ENCODE measurements at places on chromosomes 3 and 15.
A peak's percentile ranks its signal among the peaks of the same experiment; 100 is the strongest.

DNA sequence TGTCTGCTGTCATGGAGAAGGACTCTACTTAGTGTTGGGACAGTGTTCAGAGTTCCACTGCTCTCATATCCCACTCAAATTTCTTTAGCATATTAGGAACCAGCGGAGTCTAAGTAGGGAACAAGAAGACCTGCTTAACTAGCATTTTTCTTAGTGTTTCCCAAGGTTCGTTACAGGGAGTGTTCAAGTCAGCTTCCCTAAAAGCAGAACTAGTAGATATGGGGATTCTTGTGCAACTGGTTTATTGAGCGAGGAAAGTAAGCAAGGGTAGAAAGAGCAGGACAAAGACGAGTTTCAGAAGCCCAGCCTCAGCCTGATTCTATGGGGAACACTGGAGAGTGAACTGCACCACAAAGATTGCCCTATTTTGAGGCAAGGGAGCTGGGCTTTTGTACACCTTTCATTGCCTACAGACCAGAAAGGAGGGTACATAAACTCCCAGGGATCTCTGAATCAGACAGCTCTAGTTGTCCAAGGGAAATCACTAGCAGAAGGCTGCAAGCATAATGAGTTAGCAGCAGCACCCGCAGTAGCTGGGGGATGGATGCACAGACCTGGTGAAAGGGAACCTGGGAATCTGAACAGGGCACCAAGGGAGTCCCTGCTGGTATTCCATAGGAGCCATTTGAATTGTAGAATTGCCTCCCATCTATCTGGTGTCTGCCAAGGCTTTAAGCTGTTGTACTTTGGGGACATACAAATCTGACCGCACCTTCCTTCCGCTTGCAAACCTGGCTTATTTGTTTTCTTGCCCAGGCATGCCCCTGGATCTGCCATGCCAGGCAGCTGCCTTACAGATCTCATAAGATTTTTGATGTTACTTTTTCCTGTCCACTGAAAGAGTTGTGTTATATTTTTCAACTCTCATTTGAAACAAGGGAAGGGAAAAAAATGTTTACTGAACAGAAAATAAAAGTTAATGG, 15.1 kb downstream of the CMTM7 start:
- no peak for DNase-seq

DNA sequence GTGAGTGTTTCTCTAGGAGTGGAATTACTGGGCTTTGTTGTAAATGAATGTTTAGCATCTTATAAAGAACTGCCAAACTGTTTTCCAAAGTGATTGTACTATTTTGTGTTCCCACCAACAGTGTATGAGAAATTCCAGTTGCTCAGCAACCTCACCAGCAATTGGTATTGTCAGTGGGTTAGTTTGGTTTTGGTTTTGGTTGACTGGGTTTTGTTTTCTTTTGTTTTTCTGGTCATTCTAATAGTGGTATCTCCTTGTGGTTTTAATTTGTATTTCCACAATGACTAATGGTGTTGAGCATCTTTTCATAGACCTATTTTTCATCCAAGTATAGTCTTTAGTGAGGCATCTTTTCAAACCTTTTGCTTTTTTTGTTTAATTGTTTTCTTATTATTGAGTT, 27.1 kb downstream of the FILIP1L start:
- no peak for DNase-seq

- no peak for DNase-seq
These were observed 59.7 kb upstream of the MAGI1 start for GRCh38 chr3:66098436-66098835.

DNA sequence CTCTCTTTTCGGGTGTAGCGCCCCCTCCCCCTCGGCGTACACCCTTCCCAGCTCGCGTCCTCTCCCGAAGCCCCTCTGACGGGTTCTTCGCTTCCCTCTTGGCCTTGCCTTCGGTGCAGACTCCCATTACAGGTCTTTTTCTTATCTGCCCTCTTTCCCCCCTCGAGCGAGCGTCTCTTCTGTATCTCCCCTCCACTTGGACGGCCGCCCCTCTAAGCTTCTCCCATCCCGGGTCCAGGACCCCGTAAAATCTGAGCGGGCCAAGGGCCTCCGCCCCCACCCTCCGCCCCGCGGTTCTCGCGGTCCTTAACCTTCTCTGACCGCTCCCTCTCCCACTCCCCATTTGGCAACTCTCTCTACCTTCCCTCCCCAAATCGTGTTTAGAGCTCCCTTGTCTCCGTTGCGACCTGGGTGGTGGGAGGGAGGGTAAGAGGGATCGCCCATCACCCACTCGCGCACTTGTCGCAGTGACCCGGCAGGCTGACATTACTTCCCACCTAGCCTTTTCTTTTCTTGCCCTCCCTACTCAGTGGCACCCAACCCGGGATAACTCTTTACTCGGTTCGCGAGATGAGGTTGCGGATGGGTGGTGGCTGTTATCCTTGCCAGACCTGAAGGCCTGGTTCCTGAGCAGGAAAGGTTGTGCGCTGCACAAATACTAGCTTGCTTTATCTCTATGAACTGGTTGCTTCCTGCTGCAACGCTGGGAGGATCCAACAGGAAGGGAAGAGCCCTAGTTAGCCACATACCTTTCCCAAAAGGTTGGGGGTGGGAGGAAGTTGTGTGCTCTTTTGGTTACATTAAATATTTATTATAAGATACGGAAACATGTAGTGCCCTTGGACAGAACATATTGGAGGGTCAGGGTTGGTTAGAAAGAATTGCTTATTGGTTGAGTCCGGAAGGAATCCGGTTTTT, 922 bp downstream of the RAB11A start:
- no peak for DNase-seq

DNA sequence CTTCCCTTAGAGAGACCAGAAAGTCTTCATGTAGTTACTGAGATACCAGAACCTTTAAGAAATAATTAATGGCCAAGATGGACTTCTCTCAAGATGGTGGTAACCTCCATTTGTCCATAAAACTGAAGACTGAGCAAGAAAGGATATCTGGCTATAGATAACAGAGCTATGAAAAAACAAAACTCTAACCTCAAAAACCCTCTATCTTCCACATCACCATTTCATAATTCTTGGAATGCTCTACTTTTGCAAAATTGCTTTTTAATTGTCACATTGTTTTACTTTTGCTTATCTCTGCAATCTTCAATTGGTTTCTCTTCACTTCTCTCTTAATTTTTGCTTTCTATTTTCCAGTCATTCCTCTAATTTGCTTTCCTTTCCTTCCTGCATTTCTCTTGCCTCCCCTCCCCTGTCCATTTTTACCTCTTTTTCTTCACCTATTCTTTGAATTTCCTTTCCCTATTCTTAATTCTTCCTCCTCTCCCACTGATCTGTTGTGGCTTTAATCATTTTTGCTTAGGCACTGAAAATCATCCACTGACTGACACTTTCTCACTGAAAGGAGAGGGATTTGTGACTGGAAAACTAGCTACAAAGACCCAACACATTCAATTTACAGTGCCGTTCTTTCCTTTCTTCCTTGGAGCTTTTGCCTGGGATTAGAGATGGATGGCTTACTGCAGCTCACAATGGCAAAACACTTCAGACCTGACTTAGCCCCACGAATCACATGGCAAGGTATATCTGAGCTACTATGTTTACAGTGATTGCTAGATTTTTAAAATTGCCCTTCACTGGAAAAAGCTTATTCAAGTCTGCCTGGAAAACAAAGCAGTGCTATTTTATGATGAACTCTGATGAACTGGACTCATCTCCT, 242.8 kb downstream of the CHST2 start:
- no peak for DNase-seq

- DNase-seq: no peak
These were observed 18.8 kb upstream of the CHD2 start for GRCh38 chr15:92881211-92881754.

DNA sequence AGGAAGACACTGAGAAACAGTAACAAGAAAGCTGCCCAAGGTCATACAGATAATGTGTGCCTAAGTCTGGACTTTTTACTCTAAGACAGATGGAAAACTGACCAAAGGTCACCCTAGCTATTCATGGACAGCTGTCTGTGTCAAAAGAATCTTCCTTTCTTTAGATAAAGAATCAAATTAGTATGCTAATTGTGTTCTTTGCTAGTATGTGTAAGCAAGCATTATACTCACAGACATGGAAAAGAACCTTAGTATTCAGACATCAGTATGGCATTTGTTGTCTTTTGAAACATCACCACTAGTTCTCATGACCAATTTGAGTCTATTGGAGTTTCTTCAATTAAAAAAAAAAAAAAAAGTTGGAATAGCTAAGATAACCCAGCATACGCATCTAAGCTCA, 91.8 kb upstream of the SOX2 start:
- DNase-seq: no peak

DNA sequence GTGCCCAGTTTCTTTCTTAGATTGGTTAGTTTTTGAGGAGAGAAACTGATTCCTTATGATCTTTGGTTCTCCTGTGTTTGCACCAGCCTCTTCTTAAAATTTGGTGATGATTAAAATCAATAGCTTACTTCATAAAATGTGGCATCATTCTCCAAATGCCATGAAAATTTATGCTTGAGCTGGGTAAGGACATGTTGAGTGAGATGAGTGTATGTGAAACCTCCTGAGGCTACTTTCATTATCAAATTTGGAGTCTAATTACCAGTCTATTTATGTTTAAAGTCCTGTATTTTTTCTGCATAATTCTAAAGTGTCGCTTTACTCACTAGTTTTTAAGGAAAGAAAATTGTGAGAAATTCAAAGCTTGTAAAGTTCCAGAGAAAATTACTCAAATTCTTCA, 102.1 kb downstream of the DIPK2A start:
- DNase-seq: no peak

DNA sequence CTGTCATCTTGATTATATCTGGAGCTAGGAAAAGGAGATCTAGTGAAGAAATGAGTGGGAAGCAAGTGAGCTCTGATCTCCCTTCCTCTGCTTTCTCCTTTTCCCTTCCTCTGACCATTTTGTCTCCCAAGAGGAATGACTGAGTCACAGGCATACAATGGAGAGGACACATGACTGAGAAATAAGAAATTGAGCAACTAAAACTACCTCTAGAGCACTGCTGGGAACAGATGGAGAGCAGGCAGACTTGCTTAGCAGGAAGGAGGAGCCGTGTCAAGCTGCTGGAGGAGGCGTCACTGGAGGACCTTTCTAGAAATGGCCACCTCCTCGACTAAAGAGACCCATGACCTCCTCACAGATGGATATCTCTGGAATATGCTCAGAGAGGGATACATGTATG, 66.9 kb upstream of the MYO5C start:
- no peak for DNase-seq

DNA sequence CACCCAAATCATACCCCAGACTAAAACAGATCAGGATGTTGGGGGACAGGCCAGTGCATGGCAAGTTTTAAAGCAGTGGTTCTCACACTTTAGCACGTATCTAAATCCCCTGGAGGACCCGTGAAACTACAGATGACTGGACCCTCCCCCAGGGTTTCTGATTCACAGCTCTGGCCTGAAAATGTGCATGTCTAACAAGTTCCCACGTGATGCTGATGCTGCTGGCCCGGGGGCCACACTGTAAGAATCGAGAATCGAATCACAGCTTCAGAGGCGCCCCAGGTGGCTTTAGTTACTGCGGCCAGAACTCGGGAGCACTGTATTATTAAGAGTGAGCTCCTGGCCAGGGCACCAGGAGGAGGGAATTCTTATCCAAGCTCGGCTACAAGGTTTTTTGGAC, 11.6 kb downstream of the ADAMTS17 start:
- no peak for DNase-seq

GRCh38 chr3:77134769-77135168, 94.9 kb downstream of the ROBO2 start:
- DNase-seq: no peak

DNA sequence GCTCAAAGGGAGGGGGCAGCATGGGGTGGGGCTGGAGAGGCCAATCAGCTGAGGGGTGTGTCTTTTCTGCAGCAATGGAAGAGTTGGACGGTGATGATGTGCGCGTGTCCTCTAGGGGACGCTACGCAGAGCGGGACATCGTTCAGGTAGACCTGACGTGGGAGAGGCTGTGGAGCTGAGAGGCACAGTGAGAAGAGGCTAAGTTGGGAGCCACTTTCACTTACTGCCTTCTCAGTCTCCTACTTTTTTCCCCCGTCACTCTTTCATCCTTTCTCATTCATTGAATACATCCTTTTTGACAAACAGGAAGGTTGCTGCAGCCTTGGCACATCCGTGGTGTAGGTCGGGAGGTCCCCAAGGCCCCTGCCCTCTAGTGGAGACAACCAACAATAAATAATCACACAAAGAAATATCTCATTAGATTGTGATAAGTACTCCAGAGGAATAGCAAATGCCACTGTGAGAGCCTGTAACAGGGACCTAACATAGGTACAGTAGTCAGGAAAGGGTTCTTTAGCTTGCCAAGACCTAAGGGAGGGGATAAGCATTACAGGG, 4.4 kb upstream of the BRPF1 start:
- no peak for DNase-seq

- no peak for DNase-seq
These were observed 249.9 kb downstream of the MEX3B start for GRCh38 chr15:81795899-81796298.

DNA sequence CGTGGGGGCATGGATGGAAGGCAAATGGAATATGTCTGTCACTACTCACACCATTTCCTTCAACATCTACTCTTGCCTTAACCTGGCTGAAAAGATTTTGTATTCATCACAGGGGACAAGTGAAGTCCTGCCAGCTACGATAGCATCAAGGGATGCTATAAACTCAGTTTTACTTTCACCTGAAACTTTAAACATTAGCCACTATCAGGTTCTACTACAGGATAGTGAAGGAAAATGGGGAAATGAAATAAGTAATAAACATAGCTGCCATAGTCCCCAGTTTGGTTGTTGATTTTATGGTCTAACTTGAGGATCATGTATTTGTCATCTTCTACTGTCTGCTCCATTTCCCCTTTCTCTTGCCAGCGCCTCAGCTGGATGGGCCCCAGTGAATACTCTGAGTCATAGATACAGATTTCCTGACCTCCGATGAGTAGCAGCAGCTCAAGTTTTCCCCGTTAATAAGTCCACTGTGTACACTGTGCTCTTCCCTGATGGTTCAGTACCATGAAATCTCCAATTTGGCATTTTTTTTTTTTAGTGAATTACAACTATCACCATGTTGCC, 338.2 kb upstream of the SLCO3A1 start:
- no peak for DNase-seq

DNA sequence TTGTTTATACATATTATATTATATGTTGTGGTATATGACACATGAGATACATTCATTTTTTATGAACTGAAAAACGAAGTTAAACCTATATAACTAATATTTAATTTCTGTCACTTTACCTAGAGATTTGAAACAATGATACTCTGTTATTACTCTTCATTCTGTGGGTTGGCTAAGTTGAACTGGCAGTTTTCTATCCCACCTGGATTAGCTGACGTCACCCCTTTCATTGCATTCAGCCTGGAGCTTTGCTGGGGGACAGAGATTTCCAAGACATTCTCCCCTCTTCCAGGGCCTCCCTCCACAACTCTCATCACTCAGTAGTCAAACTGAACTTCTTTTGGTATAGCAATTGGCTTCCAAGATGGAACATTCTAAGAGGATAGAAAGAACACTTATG, 309.2 kb upstream of the SATB1 start:
- no peak for DNase-seq

- DNase-seq: no peak
These were observed 132.5 kb downstream of the PEAK1 start for GRCh38 chr15:77287385-77287784.

- DNase-seq: peak; percentile 19
These were observed 51.7 kb downstream of the SCN11A start for GRCh38 chr3:39000008-39000450.

All from GM12892 (cell line).